ENCODE measurements at places on chromosomes 1 and 21.

- DNase-seq = no peak
Measured at GRCh38 chr1:246394121-246394520, 113.0 kb downstream of the SMYD3 start.

DNA sequence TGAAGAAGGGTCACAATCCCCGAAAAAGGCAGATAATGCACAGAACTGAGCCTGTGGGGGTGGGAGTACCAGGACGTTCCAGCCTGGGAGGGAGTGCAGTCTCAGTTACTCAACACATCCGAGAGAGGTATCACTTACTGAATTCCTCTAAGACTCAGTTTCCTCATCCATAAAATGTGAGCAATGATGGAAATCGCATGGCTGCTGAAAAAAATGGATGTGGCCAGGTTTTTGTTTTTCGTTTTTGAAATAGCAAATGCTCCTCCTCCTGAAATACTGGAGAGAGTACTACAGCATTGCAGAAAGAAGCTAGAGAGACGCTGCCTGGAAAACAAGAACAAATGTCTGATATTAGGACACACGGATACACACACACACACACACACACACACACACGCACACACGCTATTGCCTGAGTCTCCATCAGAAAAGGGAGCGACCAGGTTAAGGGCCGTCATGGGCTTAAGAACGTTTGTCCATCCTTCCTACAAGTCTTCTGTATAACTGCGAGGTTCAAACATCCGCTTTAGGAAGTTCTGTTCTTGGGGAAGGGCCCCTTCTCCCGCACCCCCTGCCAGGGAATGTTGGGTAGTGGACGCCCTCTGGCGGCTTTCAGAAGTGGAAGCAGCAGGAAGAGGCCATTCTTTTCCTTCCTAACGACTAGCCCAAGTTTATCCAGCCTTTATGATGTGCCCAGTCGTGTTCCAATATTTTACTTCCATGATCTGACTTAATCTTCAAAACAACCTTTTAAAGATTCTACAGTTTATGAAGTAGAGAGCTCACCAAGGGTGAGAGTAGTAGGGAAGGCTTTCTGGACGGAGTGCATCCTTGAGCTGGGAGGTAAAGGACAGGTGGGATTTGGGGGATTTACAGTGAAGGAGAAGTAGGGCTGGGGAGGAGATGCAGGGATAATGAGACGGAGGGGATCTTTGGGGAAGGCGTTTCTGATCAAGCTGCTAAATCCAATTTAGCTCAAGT is 699 bp upstream of the NES start:
- no peak for DNase-seq

- no peak for DNase-seq
Measured at GRCh38 chr1:221987860-221988520, 246.1 kb upstream of the DUSP10 start.

- DNase-seq = no peak
Measured at GRCh38 chr1:167934426-167935215, 1.9 kb upstream of the DCAF6 start.

DNA sequence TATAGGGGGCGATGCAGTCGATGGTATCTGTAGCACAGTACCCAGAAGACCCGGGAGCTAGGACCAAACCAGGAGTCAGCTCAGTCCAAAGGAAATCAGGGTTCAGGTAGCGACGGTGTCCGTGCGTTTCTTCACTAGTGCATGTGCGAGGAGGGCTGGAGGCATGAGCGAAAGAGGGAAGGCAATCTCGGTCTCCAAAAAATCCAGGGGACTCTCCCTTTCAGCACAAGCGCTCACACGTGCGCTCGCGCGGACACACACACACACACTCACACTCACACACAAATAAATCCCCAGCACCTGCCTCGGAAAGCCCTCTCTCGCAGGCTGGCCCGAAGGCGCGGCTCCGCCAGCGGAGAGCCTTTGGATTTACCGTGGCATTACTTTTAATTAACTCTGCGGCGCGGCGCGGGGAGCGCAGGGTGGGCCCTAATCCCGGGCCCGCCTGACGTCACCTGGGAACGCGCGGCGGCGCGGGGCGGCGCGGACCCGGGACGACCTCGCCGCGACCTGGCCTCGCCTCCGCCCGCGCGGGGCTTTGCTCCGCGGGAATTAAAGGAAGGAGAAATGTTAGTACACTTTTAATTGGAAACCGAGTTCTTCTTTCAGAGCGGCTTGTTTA is 121.2 kb downstream of the LMX1A start:
- DNase-seq = no peak

DNA sequence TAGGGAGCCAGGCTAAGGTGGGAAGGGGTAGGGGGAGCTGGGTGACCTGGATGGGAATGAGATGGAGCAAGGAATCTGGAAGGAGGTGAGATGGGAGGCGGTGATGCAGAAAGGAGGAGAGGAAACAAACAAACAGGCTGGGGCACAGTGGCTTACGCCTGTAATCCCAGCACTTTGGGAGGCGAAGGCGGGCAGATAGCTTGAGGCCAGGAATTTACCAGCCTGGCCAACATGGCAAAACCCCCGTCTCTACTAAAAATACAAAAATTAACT is 10.8 kb downstream of the CRABP2 start:
- no peak for DNase-seq

GRCh38 chr21:45872471-45872870 is 109.1 kb upstream of the COL6A1 start:
- no peak for DNase-seq

DNA sequence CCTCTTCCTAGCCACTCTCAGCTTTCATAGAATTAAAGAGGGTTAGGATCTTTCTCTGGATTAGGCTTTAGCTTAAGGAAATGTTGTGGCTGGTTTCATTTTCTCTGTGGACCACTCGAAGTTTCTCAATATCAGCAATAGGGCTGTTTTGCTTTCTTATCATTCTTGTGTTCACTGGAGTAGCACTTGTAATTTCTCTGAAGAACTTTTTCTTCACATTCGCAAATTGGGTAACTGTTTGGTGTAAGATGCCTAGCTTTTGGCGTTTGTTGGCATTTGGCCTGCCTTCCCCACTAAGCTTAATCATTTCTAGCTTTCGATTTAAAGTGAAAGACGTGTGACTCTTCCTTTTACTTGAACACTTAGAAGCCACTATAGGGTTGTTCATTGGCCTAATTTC is 210.8 kb upstream of the PROX1 start:
- DNase-seq = no peak

DNA sequence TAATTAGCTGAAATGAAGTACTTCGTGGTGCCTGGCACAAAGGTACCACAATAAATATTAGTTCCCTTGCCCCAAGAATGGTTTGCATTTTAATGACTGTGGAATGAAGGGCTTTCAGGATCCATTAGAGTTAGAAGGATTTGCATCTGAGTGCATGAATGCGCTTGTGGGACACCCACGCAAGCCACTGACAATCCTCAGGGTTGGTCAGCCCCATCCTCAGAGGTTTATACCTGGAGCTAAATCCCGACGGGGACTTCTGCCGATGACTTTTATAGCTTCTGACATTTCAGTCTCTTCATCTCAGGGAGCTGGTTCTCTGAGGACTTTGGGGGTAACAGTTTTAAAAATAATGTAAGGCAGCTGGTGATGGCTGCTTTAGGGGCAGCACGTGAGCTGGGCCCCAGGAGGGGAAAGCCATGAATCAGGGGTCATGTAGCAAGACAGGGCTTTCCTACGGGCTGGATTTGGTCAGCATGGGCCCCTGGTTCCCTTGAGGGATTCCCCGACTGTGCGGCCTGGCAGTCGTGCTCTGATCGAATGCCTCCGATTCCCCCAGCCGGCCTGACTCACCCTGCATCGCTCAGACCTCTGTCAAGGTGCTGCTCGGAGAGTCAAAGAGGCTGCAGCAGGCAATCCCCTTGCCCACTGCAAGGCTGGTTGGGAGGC is 20.8 kb upstream of the IL10 start:
- DNase-seq = no peak

- DNase-seq = no peak
Measured at GRCh38 chr1:9892563-9893528, 17.2 kb downstream of the CTNNBIP1 start.

DNA sequence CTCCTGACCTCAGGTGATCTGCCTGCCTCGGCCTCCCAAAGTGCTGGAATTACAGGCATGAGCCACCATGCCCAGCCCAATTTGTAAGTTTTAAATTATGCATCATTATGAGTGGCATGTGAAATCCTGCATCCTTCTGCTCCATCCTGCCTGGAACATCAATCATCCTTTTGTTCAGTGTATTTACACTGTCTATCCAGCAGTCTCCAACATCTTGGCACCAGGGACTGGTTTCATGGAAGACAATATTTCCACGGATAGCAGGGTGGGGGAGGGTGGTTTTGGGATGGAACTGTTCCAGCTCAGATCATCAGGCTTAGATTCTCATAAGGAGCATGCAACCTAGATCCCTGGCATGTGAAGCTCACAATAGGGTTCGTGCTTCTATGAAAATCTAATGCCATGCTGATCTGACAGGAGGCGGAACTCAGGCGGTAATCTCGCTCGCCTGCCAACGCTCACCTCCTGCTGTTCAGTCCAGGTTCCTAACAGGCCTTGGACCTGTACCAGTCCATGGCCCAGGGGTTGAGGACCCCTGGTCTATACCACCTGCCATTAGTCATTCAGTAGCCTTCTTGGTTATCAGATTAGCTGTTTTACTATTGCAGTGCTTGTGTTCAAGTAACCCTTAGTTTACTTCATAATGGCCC is 22.2 kb upstream of the TCEA3 start:
- no peak for DNase-seq

- DNase-seq = no peak
Measured at GRCh38 chr21:32900814-32901213, 124.9 kb upstream of the OLIG2 start.

- DNase-seq = no peak
Measured at GRCh38 chr1:116999596-116999995, 2.0 kb upstream of the CD101 start.

DNA sequence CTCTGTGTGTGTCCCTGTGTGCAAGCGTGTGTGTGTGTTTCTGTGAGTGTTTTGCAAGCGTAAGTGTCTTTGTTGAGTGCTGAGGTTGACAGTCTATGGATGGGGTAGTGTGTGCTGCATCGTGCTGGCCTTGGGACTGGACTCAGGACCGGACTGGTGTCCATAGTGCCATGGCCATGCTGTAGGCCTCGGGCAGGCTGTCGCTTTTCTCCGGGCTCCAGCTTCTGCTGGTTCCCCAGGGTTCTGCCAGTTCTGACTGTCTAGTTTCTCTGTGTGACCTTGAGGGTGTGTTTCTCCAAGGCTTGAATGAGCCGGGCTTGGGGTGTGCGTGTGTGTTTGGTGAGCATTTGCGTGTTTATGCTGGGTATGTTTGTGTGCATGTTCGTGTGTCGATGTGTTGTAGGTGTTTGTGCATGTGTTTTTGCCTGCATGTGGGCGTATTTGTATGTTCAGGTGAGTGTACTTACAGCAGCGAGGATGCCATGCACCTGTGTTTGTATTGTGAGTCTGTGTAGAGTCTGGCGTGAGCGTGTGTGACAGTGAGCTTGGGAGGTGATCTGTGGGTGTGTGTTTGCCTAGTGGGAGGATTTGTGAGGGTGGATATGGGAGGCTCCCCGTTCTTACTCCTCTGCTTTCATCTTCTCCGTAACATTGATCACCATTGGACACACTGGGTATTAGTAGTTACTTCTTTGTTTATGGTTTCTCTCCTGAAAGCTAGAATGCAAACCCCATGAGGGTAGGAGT is 51.7 kb upstream of the POU3F1 start:
- DNase-seq = no peak

- no peak for DNase-seq
Measured at GRCh38 chr1:247998811-247999210, 14.6 kb upstream of the OR2L5 start.

Measured in activated T-helper 1 cell treated with anti-CD3 and anti-CD28 coated beads, Interleukin-2, amount 50 U/mL, for 16 hours (primary cell).